ENCODE measurements at places on chromosomes 5 and 9. TPM values are rescaled to one million over a fixed set of nuclear protein-coding genes. Genes with fewer than 3 reads are reported as not detected.

GRCh38 chr9:34559624-34560455, 29.7 kb downstream of the CNTFR start:
- DNase-seq, result no peak

The C5orf52 gene
- not detected for total RNA-seq

The CDO1 gene
- total RNA-seq, result 13.1 TPM

- DNase-seq, result no peak
Observed at GRCh38 chr9:38713426-38713825, 6.5 kb downstream of the FAM240B start.

The SLC1A3 gene
- 55.0 TPM for total RNA-seq

The GHR gene
- 7.9 TPM for total RNA-seq

DNA sequence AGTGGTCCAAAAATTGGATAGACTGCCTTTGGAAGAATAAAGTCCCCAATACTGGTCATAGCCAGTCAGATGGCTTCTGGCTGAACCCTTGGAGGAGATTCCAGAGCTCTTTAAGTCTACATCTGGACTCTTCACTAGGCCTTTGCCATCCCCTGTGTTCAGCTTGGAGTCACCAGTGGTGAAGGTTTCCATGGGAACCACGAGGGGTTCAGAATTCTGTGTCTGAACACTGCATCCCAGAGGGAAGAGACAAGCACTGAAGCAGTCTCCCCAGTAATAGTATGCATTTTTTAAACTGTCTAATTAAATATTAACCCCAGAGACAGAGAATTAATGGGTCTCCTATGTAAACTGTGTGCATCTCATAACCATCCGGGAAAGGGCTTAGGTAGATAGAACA, 38.2 kb downstream of the POU4F3 start:
- no peak for DNase-seq

GRCh38 chr9:92738661-92739081, 26.0 kb downstream of the BICD2 start:
- DNase-seq, result no peak

GRCh38 chr9:72696511-72696910, 175.1 kb downstream of the TMC1 start:
- DNase-seq, result no peak

- DNase-seq, result no peak
Observed at GRCh38 chr9:107976767-107977166, 487.2 kb upstream of the KLF4 start.

GRCh38 chr5:175250426-175250825, 193.6 kb downstream of the DRD1 start:
- no peak for DNase-seq

DNA sequence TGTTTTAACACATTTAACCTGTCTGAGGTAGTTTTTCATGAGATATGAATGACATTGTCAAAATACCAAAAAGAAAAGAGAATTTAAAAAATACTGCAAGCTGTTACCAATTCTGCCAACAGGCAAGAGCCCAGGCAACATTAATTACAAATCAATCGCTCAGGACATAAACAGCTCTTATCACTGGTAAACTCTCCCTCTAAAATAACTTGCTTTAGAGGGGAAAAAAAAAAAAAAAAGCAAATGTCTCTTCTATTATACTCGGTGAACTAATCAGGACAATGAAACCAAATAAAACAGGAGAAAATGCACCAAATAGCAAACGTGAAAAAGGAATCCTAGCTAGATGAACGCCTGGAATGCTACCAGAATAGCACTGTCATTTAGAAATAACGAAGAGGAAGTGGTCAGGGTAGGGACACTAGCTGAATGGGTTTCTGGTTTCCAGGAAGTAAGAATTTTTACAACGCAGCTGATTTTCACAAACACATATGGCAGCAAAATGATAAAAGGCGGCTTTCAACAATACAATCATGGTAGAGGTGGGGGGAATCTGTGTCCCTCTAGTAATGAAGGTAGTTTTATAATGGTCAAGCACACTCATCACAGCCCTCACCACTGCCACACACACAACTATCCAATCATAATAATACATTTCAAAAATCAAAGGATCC, 94.9 kb downstream of the DENND1A start:
- DNase-seq, result no peak

The FOXD4L4 gene
- total RNA-seq, result 0.38 TPM

- DNase-seq, result no peak
Observed at GRCh38 chr5:59257488-59258400, 635.8 kb downstream of the PDE4D start.

The POU5F2 gene
- 1.9 TPM for total RNA-seq

The QRFP gene
- total RNA-seq, result not detected

- DNase-seq, result no peak
Observed at GRCh38 chr9:134329576-134329855, 3.3 kb downstream of the RXRA start.

DNA sequence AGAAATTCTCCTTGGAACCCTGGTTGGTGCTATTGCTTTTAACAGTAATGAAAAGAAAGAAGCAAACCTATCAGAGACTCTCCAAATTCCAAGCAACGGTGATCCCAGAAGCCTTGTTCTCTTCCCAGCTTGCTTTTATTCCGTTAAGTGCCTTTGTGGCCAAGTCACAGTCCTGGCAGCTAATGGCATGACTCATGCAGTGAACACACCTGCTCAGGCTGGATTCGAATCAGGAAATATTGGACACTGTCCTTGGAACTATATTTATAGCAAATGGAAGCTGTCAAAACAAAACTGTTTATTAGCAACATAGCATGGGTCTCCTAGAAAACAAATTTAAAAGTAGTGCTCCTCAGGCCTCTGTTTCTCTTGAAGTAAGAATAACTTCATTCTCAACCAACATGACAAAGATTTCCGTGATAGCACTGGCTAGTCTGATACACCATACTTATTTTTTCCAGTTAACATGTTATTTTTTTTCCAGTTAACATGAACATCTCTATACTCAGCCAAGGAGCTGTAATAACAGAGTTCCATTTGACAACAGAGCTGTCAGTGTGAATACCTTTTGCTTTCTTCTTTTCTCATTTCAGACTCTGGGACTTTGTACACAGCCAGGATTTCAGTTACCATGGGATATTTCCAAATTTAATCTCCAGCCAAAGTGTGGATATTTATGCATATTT, 502.4 kb downstream of the GADD45G start:
- no peak for DNase-seq

The SPATA31A3 gene
- not detected for total RNA-seq

The OMD gene
- total RNA-seq, result not detected

The STPG3 gene
- total RNA-seq, result 0.18 TPM

DNA sequence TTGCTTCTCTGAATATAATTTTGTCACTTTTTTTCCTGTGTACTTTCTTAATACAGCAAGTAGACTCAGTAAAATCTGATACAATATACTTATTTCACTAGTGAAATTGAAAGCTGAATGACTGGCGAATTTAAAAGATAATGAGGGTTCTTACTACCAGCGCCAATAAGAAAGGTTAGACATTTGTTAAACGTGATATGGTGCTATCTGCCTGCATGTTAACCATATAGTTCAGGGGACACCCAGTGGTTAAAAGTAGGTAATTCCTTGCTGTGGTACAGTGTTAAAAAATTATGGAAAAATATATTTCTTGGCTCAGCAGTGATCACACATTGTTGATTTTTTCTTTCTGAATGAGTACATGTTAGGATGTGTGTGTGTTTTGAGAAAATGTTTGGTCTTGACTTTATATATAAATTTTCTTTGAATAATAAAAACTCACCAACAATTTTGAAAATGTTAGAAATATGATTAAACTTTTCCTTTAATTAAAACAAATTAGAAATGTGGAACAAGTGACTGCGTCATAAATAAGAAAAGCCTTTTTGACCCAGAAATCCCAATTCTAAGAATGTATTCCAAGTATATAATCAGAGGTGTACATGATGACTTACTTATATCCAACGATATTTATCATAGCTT, 25.8 kb downstream of the CAST start:
- no peak for DNase-seq

- DNase-seq, result no peak
Observed at GRCh38 chr5:141904551-141904950, 19.1 kb upstream of the DELE1 start.

GRCh38 chr5:78605611-78606010, 43.0 kb downstream of the LHFPL2 start:
- no peak for DNase-seq

GRCh38 chr5:171938358-171938757, 68.1 kb downstream of the FBXW11 start:
- no peak for DNase-seq

The ZNF608 gene
- 34.3 TPM for total RNA-seq
